ENCODE measurements at places on chromosomes 4 and X.

DNA sequence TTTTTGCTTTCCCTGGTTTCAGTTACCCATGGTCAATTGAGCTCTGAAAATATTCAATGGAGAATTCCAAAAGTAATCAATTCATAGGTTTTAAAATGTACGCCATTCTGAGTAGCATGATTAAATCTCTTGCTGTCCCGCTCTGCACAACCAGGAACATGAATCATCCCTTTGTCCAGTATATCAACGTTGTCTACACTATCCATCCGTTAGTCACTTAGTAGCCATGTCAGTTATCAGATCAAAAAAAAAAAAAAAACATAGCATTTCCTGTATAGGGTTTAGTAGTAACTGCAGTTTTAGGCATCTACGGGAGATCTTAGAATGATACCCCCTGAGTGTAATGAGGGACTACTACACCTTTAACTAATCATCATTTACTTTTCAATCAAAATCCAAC lies 15.1 kb downstream of the LAMP2 start:
- no peak for DNase-seq

DNA sequence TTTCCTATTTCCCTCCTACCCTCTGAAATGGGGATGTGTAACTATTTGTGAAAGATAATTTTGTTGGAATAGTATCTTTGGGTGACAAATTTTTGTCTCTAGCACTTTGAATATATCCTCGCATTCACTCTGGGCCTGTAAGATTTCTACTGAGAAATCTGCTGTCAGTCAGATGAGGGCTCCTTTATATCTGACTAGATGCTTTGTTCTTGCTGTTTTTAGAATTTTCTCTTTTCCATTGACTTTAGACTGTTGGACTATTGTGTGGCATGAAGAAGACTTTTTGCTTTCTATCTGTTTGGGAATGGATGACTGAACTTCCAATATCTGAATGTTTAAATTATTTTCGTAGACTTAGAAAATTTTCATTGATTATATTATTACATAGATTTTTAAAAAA lies 54.2 kb upstream of the GRID2 start:
- DNase-seq: no peak

DNA sequence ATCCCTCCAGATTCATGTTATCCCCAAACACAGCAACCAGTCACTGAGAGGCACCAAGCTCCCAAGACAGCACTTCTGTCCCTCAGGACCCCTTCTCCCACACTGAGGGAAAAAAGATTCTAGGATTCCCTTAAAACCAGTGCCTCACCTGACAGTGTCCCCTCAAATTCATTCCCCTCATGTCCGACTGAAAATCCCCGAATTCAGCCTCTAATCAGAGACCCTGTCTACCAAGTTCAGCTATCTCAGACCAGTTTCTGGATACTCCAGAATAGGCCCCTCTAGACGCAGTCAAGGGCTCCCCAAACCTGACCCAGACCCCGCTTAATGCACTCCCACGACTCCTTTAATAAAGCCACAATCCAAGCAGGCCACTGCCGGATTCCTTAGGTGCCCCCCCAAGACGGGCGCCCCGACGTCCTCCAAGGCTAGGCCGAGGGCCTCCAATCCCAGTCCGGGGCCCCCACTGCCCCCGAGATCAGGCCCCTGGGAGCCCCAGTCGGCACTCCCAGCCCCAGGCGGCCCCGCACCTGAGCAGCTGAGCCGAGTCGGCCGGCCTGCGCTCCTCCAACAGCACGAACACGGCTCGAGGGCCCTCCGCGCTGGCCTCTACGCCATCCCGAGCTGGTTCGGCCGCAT lies 457 bp downstream of the TFE3 start:
- no peak for DNase-seq

GRCh38 chrX:150012647-150013381 lies 74.5 kb upstream of the EOLA2 start:
- DNase-seq: no peak

- DNase-seq: no peak
These were observed 15.9 kb upstream of the NOCT start for GRCh38 chr4:138999666-139000065.

DNA sequence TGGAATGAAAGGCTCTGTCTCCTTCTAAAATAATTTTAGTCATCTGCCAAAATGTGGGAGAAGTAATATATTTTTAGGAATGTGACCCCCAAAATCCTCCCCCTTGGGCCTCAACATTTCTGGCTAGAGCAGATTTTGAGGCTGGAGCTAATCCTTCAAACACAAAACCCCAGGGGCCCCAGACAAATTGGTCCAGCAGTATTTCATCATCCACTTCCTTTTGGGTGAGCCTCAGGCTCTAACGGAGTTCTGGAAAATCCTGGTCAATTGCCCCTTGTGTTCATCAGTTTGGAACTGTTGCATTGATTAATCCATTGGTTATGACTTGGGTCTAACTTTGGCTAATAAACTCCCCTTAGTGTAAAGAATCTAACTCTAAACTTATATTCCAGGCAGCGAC lies 67.4 kb upstream of the PCDH19 start:
- no peak for DNase-seq

Measured in AG09309 (cell line).